ENCODE measurements at places on chromosomes 2 and 18.

DNA sequence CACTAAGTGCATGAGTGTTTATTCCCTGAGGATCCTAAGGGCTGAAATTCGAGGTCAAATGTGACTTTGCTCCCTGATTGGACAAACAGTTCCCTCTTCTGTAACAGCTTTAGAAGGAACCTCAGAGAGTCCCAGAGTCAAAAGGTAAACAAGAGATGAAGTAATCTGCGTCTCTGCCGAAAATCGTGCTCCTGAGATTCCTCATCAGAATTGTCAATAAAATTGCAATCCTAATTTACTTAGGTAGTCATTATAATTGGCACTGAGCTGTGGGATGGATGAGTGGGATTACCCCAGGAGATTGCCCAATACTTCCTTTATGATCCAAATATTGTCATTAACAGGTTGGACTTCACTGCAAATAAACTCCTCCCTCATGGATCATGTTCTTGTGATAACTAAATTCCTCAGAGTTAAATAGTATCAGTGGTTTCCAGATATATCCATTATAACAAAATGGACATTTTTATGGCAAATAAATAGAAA lies 907 bp upstream of the SUCLG1 start:
- peak; percentile 18 for DNase-seq

DNA sequence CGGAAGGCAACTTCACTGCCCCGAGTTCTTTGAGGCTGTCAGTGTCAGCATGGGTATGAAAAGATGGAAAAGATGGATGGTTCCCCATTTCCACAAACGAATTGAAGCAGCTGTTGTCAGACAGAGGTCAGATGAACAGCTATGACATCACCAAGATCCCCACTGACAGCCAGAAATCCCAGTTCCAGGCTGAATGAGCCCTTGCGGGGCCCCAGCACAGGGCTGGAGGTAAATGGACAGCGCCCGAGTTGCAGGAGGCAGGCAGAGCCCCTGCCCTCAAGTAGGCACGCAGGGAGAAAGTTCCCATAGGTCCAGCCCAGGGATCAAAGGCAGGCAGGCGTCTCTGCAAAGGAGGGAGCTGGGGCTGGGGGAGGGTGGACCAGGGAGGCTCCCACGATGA lies 169.5 kb upstream of the AGAP1 start:
- DNase-seq = no peak

GRCh38 chr18:48864876-48865275 lies 85.9 kb downstream of the SMAD7 start:
- no peak for DNase-seq

DNA sequence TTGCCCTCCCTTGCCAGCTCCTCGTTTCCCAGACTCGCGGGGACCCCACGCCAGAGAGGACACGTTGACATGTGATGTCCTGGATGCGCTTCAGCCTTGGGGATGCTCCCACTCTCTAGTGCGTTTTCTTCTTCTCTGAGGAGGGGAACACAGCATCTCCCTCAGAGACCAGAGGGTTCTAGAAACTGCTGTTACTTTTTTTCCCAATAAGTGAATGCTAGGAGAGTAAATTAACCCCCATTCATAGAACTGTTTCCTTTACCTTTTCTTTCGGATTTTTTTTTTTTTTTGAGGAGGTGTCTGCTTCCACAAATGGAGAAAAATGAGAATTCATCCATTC lies 370 bp upstream of the EFEMP1 start:
- no peak for DNase-seq

DNA sequence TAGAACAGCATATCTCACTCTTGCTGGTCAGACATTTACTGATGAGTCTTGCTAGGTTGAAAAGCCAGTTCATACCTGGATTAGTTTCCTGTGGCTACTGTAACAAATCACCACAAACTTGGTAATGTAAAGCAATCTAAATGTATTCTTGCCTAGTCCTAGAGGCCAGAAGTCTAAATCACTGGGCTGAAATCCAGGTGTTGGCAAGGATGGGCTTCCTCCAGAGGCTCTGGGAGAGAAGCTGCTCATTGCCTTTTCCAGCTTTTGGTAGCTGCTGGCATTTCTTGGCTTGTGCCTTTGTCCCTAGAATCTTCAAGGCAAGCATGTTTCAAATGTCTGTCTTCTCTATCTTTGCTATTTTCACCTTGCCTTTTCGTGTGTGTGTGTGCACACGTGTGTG lies 62.3 kb upstream of the MAP4K3 start:
- DNase-seq = no peak

GRCh38 chr2:132593171-132593570 lies 76.8 kb downstream of the LYPD1 start:
- no peak for DNase-seq

DNA sequence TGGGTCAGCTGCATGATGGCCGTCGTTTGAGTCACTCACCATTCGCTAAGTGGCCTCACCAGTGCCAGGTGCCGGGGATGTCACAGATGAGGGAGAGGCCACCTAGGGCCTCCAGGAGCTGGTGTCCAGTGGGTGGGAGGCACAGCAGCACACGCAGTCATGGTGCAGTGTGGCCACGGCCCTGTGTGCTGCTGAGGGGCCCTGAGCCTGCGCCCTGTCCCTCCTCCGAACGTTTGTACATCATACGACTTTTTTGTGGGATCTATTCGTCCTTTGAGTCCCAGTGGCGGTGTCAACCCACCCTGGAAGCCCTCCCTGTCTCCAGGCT lies 30.1 kb upstream of the ODC1 start:
- DNase-seq = no peak

GRCh38 chr2:218622606-218623365 lies 15.1 kb downstream of the PLCD4 start:
- no peak for DNase-seq

DNA sequence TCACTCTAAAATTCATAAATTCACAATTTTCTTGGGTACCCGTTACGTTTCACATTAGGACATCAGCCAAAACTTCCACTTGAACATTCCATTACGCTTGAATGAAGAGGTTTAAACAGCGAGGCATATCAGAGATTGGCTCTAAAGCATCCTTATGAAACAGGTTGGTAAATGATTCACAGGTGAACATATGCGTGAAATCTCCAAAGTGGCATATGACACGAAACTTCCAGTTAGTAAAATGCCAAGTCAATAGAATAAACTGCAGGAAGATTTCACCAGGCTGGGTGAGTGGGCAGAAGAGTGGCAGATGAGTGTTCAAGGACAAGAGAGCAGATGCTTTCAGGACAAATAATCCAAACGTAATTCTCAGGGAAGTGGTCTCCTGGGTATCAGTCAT lies 33.9 kb upstream of the GLS start:
- no peak for DNase-seq

DNA sequence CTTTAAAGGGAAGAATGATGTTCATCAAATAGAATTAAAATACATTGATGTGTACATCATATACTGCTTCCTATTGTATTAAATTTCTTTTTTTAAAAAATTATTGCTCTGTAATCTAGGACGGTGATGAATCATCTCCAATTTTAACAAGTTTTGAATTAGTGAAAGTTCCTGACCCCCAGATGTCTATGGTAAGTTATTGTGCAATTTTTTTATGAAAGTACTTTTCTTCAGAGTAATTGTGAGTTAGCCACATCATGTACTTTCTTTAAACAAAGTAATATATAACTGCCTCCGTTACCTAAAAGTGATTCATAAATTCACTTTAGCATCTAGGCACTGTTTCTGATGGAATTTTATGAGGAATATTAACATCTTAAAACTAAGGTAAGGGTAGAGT lies 38.1 kb downstream of the PIK3C3 start:
- DNase-seq = no peak

GRCh38 chr2:160826496-160826895 lies 332.9 kb upstream of the RBMS1 start:
- no peak for DNase-seq

- no peak for DNase-seq
These were observed 51.5 kb downstream of the CDC42EP3 start for GRCh38 chr2:37619959-37620300.

DNA sequence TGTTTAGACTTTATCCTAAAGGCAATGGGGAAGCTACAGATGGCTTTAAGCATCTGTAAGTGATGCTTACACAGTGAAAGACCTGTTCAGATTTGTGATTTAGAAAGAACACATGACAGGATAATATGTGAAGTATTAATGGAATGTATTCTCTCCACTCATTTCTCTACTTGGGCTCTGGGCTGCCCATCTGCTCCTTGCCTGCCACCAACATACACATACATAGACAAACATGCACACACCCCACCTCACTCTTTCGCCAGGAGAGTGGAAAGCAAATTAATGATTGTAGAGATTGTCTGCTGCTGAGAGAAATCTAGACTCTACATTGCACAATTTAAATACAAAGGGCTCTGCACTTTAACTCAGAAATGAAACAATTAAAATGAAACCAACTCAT lies 61.0 kb upstream of the NFE2L2 start:
- DNase-seq = no peak

DNA sequence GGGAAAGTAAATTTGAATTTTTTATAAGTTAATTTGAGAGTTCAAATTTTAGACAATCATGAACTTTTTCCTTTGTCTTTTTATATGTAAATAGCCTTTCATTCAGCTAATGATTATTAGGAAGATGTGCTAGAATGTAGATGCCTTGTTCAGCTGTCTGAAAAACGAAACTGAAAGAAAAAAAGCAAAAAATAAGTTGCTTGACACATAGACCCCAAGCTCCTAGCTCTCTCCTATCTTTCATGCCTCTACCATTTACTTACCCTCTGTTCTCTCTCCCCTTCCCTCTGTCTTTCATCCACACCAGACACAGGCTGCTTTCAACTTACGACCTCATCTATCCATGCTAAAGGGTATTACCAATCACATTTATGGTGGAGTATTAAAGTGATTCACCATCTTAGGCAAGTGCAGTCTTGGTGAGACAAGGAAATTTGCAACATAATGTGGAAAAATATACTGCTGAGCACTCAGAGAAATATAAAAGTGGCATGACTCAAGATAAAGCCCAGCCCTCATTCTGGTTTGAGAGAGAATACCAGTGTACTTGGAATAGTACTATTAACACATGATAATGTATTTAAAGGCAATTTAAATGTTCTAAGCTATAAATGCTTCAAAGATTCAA lies 425.6 kb downstream of the SUCLG1 start:
- DNase-seq = no peak

DNA sequence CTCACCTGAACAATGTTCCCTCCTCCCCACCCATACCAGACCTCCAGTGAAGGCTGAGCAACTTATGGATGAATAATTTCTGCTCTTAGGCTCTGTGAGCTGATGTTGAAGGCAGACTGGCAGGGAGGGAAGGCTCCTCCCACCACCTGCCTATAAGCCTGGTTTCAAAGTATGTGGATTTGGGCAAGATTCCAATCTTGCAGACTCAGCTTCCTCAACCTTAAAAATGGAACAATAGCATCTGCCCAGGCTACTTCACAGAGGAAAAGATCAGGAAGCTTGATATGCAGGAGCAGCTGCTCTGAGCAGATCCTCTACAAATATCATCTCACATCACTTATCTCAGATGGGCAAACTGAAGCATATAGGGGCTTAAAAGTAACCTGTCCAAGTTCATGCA lies 112.2 kb downstream of the ZFP36L2 start:
- DNase-seq = peak; percentile 33

- DNase-seq = no peak
These were observed 61.4 kb downstream of the SP3 start for GRCh38 chr2:173903601-173904394.

GRCh38 chr2:182377467-182377866 lies 49.4 kb downstream of the PDE1A start:
- DNase-seq = no peak

GRCh38 chr2:164922134-164922533 lies 33.2 kb downstream of the SLC38A11 start:
- DNase-seq = no peak

DNA sequence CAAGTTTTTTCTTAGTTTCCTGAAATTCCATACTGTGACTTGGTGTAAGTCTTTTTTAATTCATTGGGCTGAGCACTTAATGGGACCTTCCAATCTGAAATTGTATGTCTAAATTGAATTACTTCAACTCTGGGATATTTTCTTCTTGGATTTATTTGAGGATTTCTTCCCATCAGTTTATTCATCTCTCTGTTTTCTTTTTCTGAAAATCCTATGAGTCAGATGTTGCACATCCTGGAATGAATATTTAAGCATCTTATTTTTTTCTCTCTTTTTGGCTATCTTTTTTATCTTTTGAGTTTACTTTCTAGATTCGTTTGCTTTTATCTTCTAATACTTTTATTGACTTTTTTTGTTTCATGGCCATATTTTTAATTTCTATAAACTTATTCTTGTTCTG lies 55.4 kb upstream of the ACYP2 start:
- no peak for DNase-seq

- DNase-seq = no peak
These were observed 247.8 kb downstream of the BCL2 start for GRCh38 chr18:63071701-63072141.

DNA sequence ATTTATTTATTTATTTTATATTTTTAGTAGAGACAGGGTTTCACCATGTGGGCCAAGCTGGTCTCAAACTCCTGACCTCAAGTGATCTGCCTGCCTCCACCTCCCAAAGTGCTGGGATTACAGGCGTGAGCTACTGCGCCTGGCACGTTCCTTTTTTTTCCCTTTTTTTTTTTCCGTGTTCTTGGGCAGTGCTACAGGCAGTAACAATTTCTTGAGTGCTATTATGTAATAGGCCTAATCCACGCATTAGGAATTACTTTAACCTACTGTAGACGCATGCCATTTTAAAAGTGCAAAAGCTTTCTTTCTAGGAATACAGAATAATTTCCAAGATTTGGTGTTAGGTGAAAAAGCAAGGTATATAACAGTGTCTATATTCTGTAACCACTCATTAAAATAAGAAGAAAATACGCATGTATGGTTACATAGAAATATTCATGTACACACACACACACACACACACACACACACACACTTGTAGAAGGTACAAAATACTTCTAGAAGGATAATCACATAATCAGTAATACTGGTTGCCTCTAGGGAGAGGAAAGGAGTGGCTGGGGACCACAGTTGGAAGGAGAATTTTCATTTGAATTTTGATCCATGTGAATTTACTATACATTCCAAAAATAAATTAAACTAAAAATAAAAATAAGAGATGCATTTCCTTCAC lies 92.3 kb downstream of the METTL8 start:
- DNase-seq = no peak

DNA sequence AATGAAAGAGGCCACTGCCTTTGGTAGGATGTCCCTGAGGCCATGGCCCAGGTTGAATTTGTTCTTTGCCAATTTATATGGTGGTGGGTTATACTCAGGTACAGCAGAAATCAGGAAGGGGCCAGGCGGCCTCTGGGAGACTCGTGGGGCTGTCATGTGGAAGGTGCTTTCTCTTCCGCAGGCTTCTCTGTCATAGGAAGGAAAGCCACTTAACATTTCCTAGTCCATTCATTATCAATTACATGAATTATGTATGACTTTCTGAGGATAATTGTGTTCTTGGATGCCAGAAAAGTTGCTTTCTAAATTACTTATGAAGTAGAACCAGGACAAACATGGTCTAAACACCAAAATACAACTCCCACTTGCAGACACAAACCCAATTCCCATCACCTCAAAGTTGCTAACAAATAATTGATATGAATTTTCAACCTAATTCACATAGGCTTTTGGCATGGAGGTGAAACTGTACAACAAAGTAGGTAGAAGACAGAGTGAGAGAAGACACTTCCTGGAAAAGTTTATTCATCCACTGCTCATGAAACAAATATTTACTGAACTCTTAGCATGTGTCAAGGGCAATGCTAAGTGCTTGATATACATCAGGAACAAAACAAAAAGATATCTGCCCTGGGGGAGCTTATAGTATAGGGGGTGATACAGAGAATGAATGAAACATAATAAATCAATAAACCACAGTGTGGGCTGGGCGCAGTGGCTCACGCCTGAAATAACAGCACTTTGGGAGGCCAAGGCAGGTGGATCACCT lies 50.5 kb upstream of the CHMP1B start:
- DNase-seq = no peak

- peak; percentile 73 for DNase-seq
These were observed 71.4 kb upstream of the ZNF385B start for GRCh38 chr2:179932786-179933185.
